ENCODE measurements at places on chromosomes 16 and 17.
A peak's percentile ranks its signal among the peaks of the same experiment; 100 is the strongest.

- no peak for DNase-seq
These were observed 8.0 kb downstream of the TBC1D24 start for GRCh38 chr16:2482708-2483534.

- DNase-seq: no peak
These were observed 850 bp upstream of the PNMT start for GRCh38 chr17:39667262-39667944.

GRCh38 chr16:881219-882097 lies 80.9 kb upstream of the GNG13 start:
- DNase-seq: no peak

GRCh38 chr17:5672815-5673430 lies 88.6 kb upstream of the NLRP1 start:
- no peak for DNase-seq

GRCh38 chr17:29569245-29569950 lies 897 bp downstream of the TP53I13 start:
- DNase-seq: no peak

DNA sequence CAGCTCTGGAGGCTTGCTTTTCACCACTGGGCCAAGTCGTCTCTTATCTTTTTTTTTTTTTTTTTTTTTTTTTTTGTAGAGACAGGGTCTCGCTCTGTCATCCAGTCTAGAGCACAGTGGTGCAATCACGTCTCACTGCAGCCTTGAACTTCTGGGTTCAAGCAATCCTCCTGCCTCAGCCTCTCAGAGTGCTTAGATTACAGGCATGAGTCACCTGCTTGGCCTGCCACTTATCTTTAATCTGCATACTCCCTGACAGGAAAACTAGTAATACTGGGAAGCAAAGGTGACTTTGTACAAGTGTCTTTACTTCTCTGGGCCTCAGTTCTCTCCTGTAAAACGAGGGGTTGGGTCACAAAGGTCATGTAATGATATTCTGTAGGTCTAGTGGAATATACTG lies 15.0 kb downstream of the NTN1 start:
- no peak for DNase-seq

GRCh38 chr17:42287305-42287976 lies 857 bp upstream of the STAT5A start:
- DNase-seq: no peak

GRCh38 chr17:47902039-47902744 lies 6.2 kb downstream of the SP2 start:
- no peak for DNase-seq

DNA sequence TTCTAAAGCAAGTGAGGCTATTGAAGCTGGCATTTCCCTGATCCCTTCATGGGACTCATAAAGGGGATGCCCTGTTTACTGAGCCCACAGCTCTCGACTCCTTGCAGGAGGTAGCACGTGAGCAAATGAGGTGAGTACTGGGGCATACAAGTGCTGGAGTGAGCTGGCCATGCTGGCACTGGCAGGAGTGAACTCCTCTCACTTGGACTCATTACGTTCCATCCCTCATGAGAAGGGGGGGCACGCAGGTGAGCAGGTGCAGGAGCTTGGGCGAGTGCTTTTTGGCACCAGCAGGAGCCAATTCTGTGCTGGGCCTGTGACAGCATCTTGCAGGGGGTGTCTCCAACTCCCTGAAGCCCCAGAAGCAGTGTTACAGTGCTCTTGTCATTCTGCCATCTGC lies 337.1 kb upstream of the CA10 start:
- DNase-seq: no peak

DNA sequence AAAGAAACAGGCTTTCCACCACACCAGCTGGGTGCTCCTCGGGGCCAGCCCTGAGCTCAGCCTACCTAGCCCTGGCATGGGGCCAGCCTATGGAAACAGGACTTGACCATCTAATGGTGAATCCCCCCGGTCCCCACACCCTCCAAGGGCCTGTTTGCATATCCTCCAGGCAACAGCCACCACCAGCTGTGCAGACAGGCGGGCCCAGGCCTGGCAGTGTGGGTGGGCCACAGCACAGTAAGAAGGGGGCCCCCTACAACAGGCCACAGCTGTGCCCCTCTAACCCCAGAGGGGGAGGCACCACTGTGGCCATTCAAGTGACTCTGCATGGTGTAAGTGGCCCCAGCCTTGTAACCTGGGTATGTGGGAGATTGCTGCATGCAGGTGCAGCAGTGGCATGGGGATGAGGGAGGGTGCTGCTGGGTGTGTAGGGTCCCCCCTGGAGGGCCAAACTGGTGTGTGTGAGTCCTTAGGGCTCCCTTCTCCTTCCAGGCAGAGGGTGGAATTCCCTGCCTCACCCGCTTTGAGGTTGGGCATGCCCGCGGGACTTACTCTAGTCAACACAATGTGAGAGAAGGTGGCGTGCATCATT lies 148.2 kb downstream of the C16orf78 start:
- DNase-seq: no peak

GRCh38 chr16:72612256-72612655 lies 435.7 kb downstream of the ZFHX3 start:
- no peak for DNase-seq

DNA sequence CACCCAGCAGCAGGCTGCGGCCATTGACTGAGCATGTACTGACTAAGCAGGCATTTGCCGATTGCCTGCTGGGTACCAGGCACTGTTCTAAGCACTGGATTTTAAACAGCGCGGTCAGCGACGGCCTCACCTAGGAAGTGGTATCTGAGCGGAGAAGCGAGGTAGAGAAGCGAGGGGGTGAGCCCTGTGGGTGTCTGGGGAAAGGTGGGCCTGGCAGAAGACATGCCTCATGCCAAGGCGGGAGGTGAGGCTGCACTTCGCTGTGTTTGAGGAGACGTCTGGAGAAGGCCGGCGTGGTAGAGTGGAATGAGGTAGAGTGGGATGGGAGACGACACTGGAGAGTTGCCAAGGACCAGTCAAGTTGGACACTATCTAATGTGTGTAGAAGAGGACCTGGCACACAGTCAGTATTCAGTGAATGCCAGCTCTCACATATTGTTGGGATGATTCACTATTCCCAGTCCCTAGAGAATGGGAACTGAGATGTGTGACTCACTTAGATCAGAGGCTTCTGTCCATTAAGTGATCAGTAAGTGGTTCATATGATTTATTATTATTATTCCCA lies 14.4 kb downstream of the SYCE1L start:
- no peak for DNase-seq

DNA sequence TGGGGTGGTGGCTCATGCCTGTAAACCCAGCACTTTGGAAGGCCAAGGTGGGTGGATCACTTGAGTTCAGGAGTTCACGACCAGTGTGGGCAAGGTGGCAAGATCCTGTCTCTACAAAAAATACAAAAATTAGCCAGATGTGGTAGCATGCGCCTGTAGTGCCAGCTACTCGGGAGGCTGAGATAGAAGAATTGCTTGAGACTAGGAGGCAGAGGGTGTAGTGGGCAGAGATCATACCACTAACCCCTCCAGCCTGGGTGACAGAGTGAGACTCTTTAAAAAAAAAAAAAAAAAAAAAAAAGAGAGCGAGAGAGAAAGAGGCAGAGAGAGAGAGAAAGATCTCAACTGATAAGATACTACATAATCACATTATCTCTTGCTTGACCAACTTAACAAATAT lies 45.9 kb downstream of the KANSL1 start:
- DNase-seq: no peak

DNA sequence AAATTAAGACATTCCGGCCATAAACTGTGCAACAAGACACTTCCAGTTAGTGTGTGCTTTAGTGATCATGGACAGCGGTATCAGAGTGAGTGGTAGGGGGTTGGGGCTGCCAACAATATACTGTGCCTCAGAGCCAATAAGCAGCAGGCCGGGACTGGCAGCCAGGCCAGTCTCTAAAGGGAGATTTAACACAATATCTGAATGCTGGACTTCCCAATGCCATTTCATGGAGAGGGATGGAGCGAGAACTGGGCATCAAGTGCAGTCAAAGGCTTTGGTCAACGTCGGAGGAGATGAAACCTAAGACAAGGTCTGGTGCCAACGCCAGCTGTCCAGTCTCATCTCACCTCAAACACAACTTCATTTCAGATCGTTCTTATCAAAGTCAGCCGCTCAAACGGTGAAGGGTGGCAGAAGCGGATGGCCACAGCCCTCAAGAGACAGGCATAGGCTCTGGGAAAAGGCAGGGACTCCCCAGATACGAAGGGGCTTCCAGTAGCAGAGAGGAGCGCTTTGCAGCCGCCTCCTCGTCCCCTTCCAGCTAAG lies 935 bp downstream of the USP32 start:
- DNase-seq: no peak

- DNase-seq: peak; percentile 58
These were observed 1.3 kb upstream of the RAB40C start for GRCh38 chr16:588639-588888.

GRCh38 chr17:70622368-70623260 lies 453.3 kb downstream of the KCNJ2 start:
- DNase-seq: no peak

DNA sequence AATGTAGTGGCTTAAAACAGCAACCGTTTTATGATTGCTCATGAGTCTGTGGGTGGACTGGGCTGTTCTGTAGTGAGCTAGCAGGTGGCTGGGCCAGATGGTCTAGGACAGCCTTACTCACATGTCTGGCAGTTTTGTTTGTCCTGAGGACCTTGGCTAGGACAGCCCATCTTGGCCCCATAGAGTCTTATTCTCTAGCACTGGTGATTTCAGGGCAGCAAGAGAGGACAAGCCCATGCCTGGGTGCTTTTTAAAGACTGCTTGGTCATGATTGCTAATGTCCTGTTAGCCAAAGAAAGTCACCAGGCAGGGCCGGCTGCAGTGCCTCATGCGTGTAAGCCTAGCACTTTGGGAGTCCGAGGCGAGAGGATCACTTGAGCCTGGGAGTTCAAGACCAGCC lies 139.8 kb downstream of the KATNIP start:
- no peak for DNase-seq

DNA sequence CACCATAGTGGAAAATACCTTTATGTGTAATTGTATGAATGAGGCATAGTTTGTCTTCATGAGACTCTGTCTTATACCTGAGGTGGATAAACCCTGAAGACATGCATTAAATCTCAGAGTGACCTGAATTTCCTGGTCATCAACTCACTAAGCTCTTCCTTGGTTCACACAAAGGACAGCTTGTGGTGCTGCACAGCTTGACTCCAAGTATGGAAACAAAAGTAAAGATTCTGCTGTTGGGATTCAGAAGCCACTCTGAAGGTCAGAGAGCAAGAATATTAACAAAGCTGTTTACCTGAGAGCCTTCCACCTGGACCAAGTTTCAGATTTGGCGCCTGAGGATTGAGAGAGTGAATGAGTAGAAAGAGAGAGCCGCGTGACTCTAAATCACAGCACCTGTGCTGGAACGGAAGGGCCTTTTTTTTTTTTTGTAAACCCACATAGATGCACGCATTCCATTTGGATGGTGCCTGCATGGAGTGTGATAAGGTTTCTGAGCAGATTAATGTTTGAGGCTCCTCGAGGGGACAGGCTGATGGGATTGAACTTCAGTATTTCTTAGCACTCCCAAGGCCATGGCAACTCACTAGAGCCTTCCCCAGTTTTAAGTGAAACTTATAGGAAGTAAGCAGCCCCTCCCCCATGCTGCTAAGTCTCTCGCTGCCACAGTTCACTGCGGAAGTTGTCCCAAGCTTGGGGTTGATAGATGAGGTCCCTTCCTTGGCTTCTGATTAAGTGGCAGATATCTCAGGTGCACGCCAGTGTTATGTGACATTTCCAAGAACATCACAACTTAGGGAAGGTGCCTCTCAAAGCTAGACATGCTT lies 28.7 kb downstream of the CALB2 start:
- no peak for DNase-seq

DNA sequence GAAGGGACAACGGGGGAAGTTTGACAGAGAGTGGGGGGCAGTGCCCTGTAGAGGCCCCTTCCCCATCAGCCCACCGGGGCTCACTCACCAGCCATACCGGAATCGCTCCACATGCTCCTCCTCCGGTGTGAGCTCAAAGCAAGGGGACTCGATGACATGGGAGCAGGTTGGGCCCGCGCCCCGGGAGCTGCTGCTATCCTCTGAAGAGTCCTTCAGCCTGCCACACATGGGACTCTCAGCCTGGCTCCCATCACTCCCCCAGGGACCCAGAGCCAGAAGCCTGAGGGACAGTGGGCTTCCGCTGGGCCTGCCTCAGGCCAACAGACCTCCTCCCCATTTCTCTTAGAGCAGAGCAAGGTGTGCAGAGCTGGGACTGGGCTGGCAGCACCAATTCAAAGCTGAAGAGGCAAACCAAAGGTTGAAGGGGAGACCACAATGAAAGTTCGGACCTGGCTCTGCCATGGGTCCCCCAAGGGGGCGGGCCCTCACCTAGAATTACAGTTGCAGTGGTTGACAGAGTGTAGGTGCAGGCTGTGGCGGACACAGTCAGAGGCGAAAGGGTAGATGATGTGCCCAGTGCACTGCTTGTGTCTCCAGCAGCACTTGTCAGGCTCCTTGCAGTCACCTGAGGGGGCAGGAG lies 7.3 kb downstream of the PROCA1 start:
- DNase-seq: no peak

DNA sequence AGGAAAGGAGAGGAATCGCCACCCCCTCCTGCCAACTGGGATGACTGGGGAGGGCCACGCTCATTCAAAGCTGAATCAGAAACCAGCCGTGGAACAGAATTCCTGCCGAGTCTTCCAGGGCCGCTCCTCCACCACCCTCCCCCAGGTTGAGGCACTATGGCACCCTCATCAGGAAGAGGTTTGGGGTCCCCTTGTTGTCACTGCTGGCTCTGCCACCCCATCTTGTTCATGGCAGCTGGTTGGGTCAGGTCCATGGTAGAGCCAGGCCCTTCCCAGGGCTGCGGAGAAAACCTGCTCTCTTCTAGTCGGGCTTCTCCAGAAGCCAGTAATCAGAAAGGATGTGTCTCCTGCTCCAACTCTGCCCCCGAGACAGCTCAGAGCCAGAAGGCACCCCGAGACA lies 41.8 kb downstream of the KCNJ12 start:
- DNase-seq: no peak
